ENCODE measurements at places on chromosomes 6 and 20.

- peak; percentile 95 for DNase-seq
Observed at GRCh38 chr6:106128981-106129781, 43.0 kb downstream of the PRDM1 start.

DNA sequence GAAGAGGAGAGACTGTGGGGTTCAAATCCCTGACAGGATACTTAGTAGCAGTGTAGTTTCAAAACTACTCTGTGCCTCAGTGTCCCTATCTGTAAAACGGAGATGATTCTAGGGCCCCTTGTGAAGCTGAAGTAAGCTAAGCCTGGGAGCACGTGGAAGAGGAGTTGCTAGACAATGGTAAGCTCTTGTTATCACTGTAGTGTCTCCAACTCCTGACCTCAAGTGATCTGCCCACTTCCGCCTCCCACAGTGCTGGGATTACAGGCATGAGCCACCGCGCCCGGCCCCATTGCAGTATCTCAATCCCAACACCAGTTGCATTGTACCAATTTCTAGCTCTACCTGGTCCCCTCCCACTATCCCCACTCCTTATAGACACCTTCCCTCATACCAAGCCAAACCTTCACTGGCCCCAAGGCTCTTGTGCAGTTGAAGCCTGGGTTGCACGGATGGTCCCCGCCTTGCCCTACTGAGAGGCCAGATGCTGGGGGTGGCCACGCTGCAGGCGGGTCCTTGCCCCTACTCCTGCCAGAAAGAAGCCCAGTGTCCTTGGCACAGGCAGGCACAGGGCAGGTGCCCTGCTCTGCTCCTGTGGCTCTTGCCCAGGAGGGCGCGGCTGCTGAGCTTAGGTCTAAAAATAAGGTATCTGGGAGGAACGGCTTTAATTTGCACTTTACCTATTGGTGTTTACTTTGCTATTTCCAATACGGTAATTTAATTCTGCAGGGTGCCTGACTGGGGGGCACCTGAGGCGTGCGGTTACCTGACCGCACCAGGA is 118.1 kb downstream of the VEGFA start:
- DNase-seq: no peak

DNA sequence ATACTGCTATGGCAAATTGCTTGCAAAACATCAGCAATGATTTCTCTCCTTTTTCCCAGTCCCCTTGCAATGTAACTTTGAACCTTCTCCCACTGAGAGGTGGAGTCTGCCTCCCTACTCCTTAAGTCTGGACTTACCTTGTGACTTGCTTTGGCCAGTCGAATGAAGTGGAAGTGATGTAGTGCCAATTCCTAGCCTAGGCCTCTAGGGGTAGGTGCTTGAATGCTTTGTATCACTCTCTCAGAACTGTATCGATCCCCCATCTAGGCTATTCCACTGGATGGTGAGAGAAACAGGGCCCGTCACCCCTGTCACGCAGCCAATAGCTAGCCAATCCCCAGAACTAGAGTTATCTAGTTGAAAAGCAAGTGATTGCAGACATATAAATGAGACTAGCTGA is 238.6 kb downstream of the BTBD3 start:
- DNase-seq: no peak

GRCh38 chr6:133262804-133263203 is 21.6 kb downstream of the EYA4 start:
- no peak for DNase-seq

DNA sequence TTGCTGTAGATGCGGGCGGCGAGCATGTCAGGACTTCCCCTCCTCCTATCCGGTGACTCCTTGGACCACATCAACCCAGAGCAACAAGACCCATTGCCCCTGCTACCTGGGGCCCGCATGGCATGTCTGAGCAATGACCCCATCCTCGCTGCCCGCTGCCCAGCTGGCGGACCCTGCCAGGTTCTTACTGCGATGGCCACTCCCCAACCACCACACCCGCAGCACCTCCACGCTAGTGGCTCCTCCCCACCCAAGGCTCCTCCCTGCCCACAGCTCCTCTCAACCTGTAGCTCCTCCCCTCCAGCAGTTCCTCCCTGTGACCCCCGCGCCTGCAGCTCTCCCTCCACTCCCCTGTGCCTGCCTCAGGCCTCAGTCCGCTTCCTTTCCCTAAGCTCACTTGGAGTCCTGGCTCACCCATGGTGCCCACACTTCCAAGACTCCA is 17.6 kb upstream of the SERPINB9 start:
- DNase-seq: no peak

DNA sequence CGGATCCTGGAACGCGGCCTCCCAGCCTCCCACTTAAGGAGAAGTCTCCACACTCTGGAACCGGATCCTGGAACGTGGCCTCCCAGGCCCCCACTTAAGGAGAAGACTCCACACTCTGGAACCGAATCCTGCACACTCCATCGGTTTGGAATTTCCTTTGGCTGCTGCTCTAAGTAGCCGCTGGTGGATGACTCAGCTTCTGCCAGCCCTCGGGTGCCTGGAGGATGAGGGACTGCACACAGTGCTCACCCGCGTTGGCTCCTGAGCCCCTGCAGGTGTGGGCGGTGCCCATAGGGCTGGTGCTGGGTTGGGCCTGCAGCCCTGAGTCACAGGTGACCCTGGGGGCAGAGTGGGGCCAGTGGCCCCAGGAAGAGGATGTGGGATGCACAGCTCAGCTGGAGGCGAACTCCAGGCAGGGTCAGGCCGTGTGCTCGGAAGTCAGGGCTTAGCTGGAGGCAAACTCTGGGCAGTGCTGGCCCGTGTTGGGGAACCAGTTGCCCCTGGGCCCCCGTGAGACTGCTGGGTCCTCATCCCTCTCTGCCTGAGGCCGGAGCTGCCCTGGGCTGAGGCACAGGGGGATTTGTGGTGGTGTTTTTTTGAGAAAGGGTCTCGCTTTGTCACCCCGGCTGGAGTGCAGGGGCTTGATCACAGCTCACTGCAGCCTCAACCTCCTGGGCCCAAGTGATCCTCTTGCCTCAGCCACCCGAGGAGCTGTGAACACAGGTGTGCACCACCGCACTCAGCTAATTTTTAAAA is 13.9 kb upstream of the TNFRSF6B start:
- peak; percentile 98 for DNase-seq

DNA sequence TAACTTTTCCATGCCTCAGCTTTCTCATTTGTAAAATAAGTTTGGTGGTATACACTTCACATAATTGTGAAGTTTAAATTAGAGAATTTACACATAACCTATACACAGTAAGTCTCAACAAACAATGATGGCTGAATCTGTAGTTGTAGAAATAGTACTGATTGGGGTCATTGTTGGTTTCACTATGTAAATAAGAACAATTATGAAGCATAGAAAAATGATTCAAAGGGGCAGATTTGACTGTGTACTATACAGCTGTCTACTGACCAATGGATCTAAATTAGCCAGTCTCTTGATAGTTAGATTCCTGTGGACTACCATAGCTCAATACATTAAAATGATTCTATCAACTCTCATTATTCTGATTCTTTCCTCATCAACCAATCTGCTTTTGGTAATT is 181.1 kb upstream of the STXBP5 start:
- no peak for DNase-seq

GRCh38 chr6:31821301-31822035 is 6.1 kb upstream of the HSPA1B start:
- DNase-seq: peak; percentile 77

GRCh38 chr20:22532598-22532997 is 51.8 kb downstream of the FOXA2 start:
- no peak for DNase-seq

- no peak for DNase-seq
Observed at GRCh38 chr20:22752324-22752723, 168.0 kb upstream of the FOXA2 start.

- DNase-seq: peak; percentile 86
Observed at GRCh38 chr20:1803061-1803931, 91.9 kb upstream of the SIRPA start.

- DNase-seq: no peak
Observed at GRCh38 chr20:47914792-47915191, 129.5 kb upstream of the SULF2 start.

DNA sequence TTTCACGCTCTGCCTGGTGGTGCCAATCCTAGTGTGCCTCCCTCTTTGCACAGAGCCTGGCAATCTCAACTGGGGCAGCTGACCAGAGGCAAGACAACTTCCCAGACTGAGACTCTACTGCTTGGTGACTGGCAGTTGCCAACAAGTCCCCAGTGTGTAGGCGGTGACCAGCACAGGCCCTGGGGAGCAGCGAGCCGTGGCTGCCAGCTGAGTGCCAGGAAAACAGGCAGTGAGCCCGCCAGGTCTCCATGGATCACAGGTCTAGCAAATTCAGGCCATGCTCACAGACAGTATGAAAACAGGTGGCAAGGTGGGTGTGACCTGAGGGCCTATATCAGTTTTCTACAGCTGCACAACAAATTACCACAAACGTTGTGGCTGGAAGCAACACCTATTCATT is 289.9 kb downstream of the KIF16B start:
- no peak for DNase-seq

GRCh38 chr20:14855171-14855570 is 517.8 kb upstream of the FLRT3 start:
- DNase-seq: no peak
